Colonic mucosa (tissue), 4 donors: ENCODE measurements at places on chromosomes 13 and 19.

GRCh38 chr13:42575938-42576337, 2.0 kb downstream of the TNFSF11 start:
- DNase-seq = no peak

DNA sequence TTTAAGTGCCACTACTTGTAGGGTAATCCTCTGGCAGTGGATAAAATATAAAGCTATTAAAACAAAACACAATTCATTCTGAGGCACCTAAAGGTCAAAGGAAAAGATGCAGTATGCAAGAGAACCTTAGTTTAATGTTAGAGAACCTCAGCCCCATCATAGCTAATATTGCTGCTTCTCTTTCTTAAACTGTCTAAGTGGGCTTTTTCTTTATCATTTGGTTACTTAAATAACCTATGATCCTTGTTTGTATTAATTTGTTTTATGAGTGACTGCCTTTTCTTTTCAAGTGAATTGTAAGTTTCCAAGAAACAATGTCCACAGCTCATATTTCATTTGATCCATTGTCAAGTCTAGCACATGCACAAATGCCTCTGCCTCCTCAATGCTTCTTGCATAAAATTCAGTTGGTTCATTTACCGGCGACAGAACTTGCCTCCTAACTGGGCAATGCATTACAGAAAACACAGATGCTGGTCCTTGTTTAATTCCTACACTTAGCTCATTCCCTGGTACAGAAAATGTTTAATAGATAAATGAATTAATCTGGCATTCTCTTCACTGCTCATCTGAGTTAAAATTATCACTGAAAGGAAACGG, 1049.8 kb downstream of the OLFM4 start:
- DNase-seq = no peak

- DNase-seq = no peak
Observed at GRCh38 chr13:62747152-62747551, 1331.5 kb upstream of the PCDH20 start.

DNA sequence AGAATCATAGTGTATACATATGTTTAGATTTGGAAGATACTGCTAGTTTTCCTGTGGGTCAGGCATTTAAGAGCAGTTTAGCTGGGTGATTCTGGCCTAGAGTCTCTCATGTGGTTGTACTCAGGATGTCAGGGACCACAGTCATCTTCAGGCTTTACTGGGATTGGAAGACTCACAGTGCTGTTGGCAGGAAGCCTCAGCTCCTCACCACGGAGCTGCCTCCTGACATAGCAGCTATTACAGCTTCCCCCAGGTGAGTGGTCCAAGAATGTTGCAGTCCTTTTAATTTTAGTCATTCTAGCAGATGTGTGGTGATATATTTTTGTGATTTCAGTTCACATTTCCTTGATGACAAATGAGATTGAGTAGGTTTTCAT, 16.9 kb upstream of the GPR18 start:
- DNase-seq = no peak
